ENCODE measurements at places on chromosomes 4 and X. TPM values are rescaled to one million over a fixed set of nuclear protein-coding genes. Genes with fewer than 3 reads are reported as not detected.

AMTN gene
- total RNA-seq = not detected

CLNK gene
- not detected for total RNA-seq

DNA sequence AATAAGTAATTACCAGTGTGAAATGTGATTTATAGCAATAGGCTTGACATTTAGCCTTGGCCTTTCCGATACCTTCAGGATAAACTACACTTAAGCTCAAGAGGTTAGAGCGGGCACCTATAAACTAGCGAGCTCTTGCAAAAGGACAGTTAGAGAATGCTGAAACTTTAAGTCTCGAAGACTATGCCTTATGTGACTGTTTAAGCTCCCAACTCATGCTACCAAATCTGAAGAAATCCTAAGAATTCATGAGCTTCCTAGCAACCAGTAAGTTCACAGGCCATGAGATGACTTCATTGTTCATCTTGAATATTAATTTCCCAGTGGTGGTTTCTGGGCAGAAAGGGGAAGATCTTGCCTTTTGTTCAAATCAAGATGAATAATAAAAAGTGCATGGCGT, 4.7 kb downstream of the STOX2 start:
- no peak for DNase-seq

- DNase-seq = no peak
These were observed 2.5 kb upstream of the TMEM154 start for GRCh38 chr4:152682143-152682941.

DNA sequence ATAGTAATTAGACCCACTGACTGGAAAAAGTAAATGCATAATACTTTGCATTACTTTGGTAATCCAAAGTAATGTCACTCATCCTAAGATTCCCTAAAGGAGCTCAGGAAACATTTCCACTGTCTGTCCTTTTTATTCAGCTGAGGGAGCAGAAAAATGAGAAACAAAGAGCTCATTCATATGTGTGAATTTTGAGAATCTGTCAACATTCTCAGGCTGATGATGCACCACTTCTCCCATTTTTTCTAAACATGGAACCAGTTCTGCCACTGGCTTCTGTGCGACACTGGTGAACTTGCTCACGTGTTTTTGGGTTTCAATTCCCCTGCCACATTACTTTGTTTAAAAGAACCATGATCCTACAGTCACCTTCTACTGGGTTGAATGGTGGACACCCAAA, 28.4 kb upstream of the ADH7 start:
- no peak for DNase-seq

DNA sequence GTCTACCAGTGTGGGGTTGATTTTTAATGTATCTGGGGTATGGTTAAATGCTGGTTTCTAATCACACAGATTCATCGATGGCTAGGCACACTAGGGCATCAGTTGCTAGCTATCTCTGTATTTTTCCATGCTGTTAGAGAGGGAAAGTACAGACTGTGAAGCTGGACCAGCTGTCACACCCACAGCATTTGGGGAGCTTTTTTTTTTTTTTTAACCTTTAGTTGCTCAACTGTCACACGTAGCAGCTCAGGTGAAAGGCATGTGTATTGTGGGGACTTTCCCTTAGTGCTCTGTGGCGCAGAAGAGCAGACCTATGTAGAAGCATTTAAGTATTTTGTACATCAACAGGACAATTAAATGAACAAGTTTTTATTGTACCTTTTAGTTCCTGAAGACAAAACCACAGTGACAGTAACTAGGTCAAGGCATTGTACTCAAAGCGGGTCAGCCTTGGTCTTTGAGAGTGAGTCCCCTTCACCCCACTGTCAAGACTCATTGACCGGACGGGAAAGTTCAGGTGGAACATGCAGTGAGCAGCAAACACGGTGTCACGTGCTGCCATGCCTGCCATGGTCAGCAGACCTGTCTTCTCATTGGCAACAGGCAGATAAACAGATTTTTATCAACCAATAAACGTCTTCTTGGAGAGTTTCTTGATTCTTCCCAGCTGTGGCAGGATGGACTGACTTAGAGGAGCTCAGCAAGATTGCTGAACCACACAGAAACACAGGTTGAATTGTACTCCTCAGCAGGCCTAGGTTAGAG, 65.3 kb downstream of the CASP3 start:
- DNase-seq = no peak

All from H1 (cell line).